Glutamatergic neuron (in vitro differentiated cells): ENCODE measurements at places on chromosomes 16 and 17. TPM values are rescaled to one million over a fixed set of nuclear protein-coding genes. Genes with fewer than 3 reads are reported as not detected.

DNA sequence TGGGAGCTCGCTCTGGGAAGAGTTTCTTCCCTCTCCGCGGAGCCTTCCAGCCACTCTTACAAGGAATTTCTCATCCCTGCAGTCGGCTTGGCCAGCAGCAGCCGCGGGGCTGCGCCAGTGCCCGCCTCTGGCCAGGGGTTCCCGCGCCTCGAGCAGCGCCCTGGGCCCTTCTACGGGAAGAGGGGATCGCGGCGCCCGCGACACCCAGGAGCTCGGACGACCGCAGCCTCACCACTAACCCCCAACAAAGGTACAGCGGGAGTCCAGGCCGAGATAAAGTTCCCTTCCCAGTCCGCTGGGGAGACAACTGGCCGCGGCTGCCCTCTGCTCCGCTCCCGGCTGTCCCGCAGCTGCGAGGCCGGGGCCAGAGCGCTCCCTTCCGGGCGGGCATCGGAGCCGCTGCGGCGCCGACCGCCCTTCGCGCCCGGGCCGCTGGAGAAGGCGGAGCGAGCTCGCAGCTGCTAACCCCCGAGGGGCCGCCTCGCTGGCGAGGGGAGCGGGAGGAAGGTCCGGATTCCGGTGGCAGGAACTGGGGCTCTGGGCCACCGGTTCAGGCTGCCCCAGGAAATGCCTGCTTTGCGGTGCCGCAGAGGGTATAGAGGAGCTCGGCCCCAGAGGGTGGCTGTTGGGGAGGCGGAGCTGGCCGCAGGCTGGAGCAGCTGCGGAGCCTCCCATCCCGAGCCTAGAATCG, 3.6 kb upstream of the HS3ST3B1 start:
- peaks cover 11% of the 10 kb centered on the region for H3K4me1 ChIP-seq
- DNase-seq: peak; percentile 77
- H3K4me3 ChIP-seq: peak overlapping the region; percentile 68
- peaks cover 16% of the 10 kb centered on the region for H3K36me3 ChIP-seq
- peaks cover 39% of the 10 kb centered on the region for H3K27me3 ChIP-seq
- no peak overlapping the region for H3K27ac ChIP-seq

DNA sequence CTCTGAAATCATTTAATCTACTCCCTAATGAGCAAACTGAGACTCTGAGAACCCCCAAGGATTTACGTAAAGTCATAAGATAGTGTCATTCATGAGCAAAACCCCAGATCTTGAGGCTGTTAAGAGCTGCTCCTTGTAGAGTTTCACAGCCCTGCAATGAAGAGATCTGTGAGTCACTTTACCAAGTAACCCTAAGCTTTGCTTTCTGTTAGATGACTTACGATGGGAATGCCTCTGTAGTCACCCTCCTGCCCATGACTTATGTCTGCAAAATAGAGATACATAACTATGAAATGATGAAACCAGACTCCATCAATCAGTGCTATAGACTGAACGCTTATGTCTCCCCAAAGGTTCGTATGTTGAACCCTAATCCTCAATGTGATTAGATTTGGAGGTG, 117.7 kb downstream of the HS3ST3A1 start:
- no peak overlapping the region for H3K27ac ChIP-seq
- no peaks in the 10 kb centered on the region for H3K4me1 ChIP-seq
- peaks cover 4% of the 10 kb centered on the region for H3K36me3 ChIP-seq
- H3K27me3 ChIP-seq: no peaks in the 10 kb centered on the region
- H3K4me3 ChIP-seq: no peak overlapping the region
- DNase-seq: no peak

- peaks cover 4% of the 10 kb centered on the region for H3K36me3 ChIP-seq
- H3K27ac ChIP-seq: no peak overlapping the region
- no peak for DNase-seq
- H3K4me3 ChIP-seq: no peak overlapping the region
- H3K4me1 ChIP-seq: peaks cover 14% of the 10 kb centered on the region
These were observed 5.8 kb downstream of the P2RX5 start for GRCh38 chr17:3690094-3690715.

- peaks cover 2% of the 10 kb centered on the region for H3K27me3 ChIP-seq
- H3K27ac ChIP-seq: no peak overlapping the region
- H3K4me1 ChIP-seq: no peaks in the 10 kb centered on the region
- peaks cover 4% of the 10 kb centered on the region for H3K36me3 ChIP-seq
- no peak overlapping the region for H3K4me3 ChIP-seq
These were observed 147.7 kb upstream of the WSCD1 start for GRCh38 chr17:5922476-5922875.

The RPL26 gene
- total RNA-seq: 941 TPM

The RCVRN gene
- not detected for total RNA-seq
